ENCODE measurements at places on chromosomes 1 and 21. TPM values are rescaled to one million over a fixed set of nuclear protein-coding genes. Genes with fewer than 3 reads are reported as not detected.

DNA sequence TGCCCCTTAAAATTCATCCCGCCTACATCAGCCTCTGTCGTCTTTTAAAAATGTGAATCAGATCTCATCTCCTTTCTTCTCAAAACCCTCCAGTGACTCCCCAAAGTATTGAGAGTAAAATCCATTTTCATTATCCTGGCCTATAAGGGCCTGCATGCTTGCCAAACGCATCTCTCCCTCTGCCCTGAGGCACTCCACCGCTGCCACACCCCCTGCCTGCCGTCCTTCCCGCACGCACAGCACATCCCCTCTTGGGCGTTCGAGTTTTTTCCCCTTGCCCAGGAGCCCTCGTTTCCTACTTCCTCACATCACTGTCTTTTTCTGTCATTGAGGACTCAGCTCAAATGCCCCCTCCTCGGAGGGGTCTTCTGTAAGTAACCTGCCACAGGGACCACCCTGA, 53.3 kb upstream of the MTR start:
- H3K4me3 ChIP-seq = no peak overlapping the region
- H3K36me3 ChIP-seq = no peaks in the 10 kb centered on the region
- no peak for DNase-seq
- no peaks in the 10 kb centered on the region for H3K4me1 ChIP-seq
- no peak overlapping the region for H3K27ac ChIP-seq
- H3K27me3 ChIP-seq = no peaks in the 10 kb centered on the region

NKAIN1 gene
- 7.5 TPM for total RNA-seq

CTSE gene
- total RNA-seq = not detected

DNA sequence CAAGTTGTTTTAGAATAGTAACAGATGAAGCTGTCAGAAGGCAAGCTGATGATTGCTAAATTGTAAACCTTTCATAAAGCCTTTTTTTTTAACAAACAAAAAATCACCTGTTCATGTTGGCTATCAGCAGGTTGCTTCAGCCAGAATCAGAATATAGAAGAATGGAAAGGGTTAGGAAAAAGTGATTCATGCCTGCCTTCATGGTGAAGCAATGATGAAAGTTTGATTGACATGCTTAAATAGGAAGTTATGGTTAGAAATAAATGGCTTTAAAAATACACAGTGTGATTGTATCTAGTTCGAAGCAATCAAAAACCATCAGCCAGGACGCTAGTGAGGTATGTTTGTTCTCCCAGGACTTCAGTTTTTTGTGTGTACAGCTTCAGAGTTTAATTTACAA, 37.9 kb downstream of the GABPA start:
- peaks cover 3% of the 10 kb centered on the region for H3K4me1 ChIP-seq
- H3K4me3 ChIP-seq = no peak overlapping the region
- H3K27me3 ChIP-seq = no peaks in the 10 kb centered on the region
- H3K36me3 ChIP-seq = peaks cover 7% of the 10 kb centered on the region
- no peak for DNase-seq

GRCh38 chr1:156421939-156422601, 53.1 kb downstream of the RHBG start:
- H3K27ac ChIP-seq = no peak overlapping the region
- peak; percentile 86 for DNase-seq
- H3K4me3 ChIP-seq = peak overlapping the region; percentile 37
- peaks cover 6% of the 10 kb centered on the region for H3K36me3 ChIP-seq
- peaks cover 95% of the 10 kb centered on the region for H3K27me3 ChIP-seq
- H3K4me1 ChIP-seq = peaks cover 12% of the 10 kb centered on the region

GRCh38 chr1:225828706-225829345, 18.9 kb downstream of the EPHX1 start:
- peaks cover 13% of the 10 kb centered on the region for H3K4me1 ChIP-seq
- no peak overlapping the region for H3K27ac ChIP-seq
- H3K36me3 ChIP-seq = peaks cover 49% of the 10 kb centered on the region
- no peak overlapping the region for H3K4me3 ChIP-seq

HES2 gene
- not detected for total RNA-seq

DNA sequence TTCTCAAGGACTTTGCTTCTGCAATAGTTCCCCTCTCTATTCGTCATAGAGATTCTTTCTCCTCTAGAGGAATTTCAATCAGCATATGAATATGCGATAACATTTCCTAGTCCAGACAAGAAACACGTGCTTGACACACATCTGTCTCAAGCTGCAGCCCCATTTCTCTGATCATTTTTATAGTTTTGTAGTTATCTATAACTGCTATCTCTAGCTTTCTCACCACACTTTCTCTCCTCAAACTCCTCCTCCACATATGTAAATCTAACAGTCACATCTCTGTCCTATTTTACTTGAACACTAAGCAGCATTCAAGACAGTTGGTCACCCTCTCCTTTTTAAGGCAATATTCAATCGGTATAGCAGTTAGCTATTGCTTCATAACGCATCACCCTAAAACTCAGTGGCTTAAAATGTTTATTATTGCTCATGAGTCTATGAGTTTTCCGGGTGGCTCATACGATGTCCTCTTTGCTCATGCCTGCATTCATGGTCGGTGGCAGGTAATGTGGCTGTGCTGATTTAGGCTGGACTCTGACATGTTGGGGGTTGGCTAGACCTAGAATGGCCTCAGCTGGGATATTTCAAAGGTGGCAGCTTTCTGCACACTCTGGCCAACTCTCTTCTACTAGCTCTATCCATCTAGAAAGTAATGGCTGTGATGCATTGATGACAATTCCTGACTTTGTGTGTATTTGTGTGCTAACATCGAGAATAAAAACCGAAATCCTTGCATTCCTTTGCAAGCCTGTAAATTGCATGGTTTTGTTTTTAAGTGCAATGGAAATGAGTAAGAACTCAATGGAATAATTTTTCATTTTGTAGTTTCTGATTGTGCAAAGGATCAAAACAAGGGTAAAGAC, 20.6 kb downstream of the ATP6V1G3 start:
- H3K27me3 ChIP-seq = no peaks in the 10 kb centered on the region
- H3K36me3 ChIP-seq = no peaks in the 10 kb centered on the region
- H3K27ac ChIP-seq = no peak overlapping the region
- no peaks in the 10 kb centered on the region for H3K4me1 ChIP-seq
- no peak overlapping the region for H3K4me3 ChIP-seq

GRCh38 chr1:202952818-202953217, 5.3 kb downstream of the ADIPOR1 start:
- peaks cover 50% of the 10 kb centered on the region for H3K36me3 ChIP-seq
- H3K4me1 ChIP-seq = no peaks in the 10 kb centered on the region
- H3K27me3 ChIP-seq = no peaks in the 10 kb centered on the region
- no peak overlapping the region for H3K4me3 ChIP-seq

DNA sequence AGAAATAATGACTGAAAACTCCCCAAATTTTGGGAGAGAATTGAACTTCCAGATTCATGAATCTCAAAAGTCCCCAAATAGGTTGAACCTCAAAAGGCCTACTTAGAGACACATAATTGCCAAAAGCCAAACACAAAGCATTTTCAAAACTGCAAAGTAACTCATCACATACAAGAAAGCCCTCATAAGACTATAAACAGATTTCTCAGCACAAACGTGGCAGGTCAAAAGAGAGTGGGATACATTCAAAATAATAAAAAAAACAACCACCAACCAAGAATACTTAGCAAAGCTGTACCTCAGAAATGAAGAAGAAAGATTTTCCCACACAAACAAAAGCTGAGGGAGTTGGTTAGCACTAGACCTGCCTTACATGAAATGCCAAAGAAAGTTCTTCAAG, 57.9 kb downstream of the CCN1 start:
- no peak for DNase-seq
- H3K4me1 ChIP-seq = no peaks in the 10 kb centered on the region
- no peaks in the 10 kb centered on the region for H3K36me3 ChIP-seq
- no peaks in the 10 kb centered on the region for H3K27me3 ChIP-seq
- no peak overlapping the region for H3K27ac ChIP-seq

DNA sequence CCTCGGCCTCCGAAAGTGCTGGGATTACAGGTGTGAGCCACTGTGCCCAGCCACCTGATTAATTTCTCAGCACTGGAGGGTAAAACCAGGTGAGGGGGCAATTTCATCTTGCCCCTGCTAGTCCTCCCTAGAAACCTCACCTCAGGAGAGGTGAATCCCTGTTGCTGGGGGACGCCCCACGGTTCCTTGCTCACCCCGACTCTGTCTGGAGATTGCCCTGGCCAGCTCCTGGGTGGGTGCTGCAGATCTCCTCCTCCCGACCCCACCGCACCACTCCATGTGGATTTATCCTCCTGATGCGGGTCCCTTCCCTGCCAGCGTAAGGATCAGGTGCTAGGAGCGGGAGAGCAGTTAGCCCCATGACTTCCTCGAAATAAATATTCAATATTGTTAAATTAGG, 34.9 kb downstream of the PDPN start:
- H3K27ac ChIP-seq = no peak overlapping the region
- no peaks in the 10 kb centered on the region for H3K4me1 ChIP-seq
- no peak overlapping the region for H3K4me3 ChIP-seq

- no peaks in the 10 kb centered on the region for H3K27me3 ChIP-seq
- no peaks in the 10 kb centered on the region for H3K4me1 ChIP-seq
- no peak overlapping the region for H3K27ac ChIP-seq
Measured at GRCh38 chr1:183697814-183698590, 44.9 kb upstream of the APOBEC4 start.

DNA sequence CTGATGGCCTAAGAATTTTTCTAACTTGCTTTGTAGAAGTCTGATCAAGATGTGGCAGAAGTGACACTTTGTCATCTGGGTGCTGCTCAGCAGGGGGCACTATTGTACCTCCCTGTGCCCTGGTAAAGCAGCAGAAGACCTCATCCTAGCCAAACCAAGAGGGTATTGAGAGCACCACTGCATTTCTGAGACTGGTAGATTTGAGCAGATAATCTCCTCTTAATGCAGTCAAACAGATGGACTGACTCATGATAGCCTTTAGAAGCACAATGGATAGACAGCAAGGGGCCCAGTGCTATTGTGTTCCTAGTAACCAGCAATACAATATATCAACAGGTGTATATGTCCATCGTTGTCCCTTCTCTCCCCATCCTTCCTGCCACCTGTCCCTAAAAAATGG, 5.7 kb downstream of the TPM3 start:
- peak; percentile 87 for DNase-seq
- H3K36me3 ChIP-seq = no peaks in the 10 kb centered on the region
- no peak overlapping the region for H3K27ac ChIP-seq
- H3K4me3 ChIP-seq = peak overlapping the region; percentile 44

GRCh38 chr1:91631718-91632330, 131.2 kb downstream of the CDC7 start:
- no peaks in the 10 kb centered on the region for H3K27me3 ChIP-seq
- no peaks in the 10 kb centered on the region for H3K36me3 ChIP-seq
- H3K27ac ChIP-seq = no peak overlapping the region

KCNJ15 gene
- not detected for total RNA-seq

PBX1 gene
- total RNA-seq = 69.4 TPM

RGS7 gene
- 1.6 TPM for total RNA-seq

OR2L8 gene
- total RNA-seq = not detected

DNA sequence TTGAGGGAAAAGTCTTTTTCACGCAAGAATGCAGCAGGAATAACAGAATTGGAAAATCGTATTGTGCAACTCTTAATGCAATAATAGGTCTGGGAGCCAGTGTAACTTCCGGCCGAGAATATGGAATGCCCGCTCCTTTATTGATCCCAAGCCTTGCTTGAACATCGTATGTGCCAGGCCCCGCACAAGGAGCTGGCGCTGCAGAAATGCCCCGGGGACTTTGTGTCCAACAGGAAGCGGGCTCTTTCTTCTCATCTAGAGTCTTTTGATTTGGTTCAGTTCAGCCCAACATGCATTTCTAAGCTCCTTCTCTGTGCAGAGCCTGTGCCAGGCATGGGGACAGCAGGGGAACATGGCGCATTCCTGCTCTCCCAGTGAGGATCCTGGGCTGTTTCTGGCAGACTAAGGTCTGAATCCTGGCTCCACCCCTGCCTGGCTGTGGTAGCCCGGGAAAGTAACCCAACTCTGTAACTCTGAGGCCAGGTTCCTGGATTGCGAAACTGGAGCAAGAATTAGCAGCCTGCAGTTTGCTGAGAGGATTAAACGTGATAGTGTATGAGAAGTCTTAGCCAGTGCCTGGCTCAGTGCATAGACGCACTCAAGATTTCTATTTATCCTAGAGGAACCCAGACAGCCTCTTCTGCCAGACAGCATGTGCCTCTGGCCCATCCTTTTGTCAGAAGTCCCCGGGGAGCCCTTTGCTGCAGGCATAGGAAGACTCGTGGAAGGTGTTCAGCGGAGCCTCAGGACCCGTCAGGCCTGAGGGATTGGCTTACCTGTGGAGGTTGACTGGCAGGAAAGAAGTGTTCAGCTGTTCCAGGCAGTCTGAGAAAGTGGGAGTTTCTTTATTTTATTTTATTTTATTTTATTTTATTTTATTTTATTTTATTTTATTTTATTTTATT, 987 bp upstream of the CDCP2 start:
- H3K27me3 ChIP-seq = no peaks in the 10 kb centered on the region
- DNase-seq = peak; percentile 86
- H3K4me1 ChIP-seq = no peaks in the 10 kb centered on the region
- H3K27ac ChIP-seq = no peak overlapping the region
- H3K4me3 ChIP-seq = no peak overlapping the region

DNA sequence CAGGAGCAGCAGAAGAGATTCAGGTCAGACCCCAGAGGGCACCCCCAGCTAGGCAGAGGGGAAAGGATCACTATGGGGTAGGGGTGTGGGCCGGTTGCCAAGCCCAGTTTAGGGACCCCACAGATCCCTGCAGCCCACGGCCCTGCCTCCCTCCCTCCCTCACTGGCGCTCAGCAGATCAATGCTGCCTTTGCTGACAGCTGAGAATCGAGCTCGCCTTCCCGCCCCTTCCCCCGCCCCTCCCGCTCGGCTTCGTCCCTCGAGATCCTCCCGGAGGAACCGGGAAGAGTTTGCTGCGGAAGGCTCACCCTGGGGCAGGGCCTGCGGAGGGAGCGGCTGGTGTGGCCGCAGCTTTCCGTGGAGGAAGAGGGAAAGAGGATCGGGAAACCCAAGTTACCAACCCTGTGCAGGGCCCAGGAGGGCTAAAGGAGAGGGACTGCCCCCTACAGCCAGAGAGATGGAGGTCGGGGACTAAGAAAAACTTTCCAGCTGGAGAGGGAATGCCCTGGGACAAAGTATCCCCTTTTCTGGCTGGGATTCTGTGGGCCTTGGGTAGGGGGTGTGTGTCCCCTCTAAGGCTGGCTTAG, 1.1 kb upstream of the KCNQ4 start:
- peaks cover 55% of the 10 kb centered on the region for H3K27me3 ChIP-seq
- H3K27ac ChIP-seq = no peak overlapping the region
- peak overlapping the region; percentile 71 for H3K4me3 ChIP-seq
- H3K4me1 ChIP-seq = no peaks in the 10 kb centered on the region
- DNase-seq = peak; percentile 80

GRCh38 chr1:86778569-86779239, 74.3 kb downstream of the SH3GLB1 start:
- H3K36me3 ChIP-seq = no peaks in the 10 kb centered on the region
- DNase-seq = no peak
- no peak overlapping the region for H3K4me3 ChIP-seq
- H3K27ac ChIP-seq = no peak overlapping the region
- H3K4me1 ChIP-seq = peaks cover 17% of the 10 kb centered on the region

AGRN gene
- 298 TPM for total RNA-seq

TRIM67 gene
- 0.05 TPM for total RNA-seq

DNA sequence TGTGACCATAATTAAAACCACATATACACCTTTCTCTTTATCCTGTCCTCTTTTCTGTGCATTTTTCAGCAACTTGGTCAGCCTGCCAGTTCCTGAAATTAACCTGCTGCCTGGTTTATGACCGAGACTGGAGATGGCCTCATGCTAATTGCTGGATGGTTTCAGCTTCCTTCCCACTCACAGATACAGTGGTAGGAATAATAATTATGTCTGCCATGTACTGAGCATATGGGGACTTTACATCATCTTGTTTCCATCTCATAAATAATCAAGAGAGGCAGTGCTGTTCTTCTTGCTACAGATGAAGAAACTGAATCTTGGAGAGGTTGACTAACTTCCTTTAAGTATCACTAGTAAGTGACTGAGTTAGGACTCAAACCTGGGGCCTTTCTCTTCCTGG, 148.2 kb downstream of the NOS1AP start:
- no peak for DNase-seq
- H3K4me1 ChIP-seq = no peaks in the 10 kb centered on the region
- no peak overlapping the region for H3K27ac ChIP-seq

FABP3 gene
- total RNA-seq = 3.0 TPM

PODN gene
- total RNA-seq = 3.1 TPM
